Karpas-422 (cell line): ENCODE measurements at places on chromosomes 12 and 14.

GRCh38 chr14:63460680-63461369 lies 82.4 kb downstream of the PPP2R5E start:
- no peak for DNase-seq

GRCh38 chr14:101171650-101172049 lies 268.1 kb upstream of the RTL1 start:
- DNase-seq, result no peak

DNA sequence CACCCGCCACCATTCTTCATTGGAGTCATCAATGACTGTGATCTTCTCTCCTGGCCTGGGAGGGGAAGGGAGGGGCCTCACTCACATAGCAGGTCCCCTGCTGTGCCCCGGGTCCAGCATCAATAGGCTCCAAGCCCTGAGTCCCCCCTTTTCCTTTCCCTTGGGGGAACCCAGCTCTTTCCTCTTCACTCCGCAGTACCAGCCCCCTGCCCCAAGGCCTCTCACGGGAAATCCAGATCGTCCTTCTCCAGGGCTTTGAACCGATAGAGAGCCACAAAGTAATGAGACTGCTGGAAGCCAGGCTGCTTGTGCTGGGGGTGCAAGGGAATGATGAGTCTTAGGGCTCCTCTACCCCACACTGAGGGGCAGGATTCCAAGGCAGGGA lies 6.7 kb downstream of the STAC3 start:
- DNase-seq, result no peak

- no peak for DNase-seq
These were observed 1267.6 kb downstream of the SLC16A7 start for GRCh38 chr12:60863421-60863820.

- no peak for DNase-seq
These were observed 38.1 kb upstream of the CAPRIN2 start for GRCh38 chr12:30792648-30793499.

- DNase-seq, result no peak
These were observed 328.3 kb downstream of the TMEM121 start for GRCh38 chr14:105854600-105855245.

GRCh38 chr14:38502239-38502638 lies 246.3 kb upstream of the CLEC14A start:
- DNase-seq, result no peak

- no peak for DNase-seq
These were observed 74.3 kb upstream of the SLC24A4 start for GRCh38 chr14:92248696-92249095.

- DNase-seq, result no peak
These were observed 26.2 kb upstream of the MANSC4 start for GRCh38 chr12:27806259-27806658.

DNA sequence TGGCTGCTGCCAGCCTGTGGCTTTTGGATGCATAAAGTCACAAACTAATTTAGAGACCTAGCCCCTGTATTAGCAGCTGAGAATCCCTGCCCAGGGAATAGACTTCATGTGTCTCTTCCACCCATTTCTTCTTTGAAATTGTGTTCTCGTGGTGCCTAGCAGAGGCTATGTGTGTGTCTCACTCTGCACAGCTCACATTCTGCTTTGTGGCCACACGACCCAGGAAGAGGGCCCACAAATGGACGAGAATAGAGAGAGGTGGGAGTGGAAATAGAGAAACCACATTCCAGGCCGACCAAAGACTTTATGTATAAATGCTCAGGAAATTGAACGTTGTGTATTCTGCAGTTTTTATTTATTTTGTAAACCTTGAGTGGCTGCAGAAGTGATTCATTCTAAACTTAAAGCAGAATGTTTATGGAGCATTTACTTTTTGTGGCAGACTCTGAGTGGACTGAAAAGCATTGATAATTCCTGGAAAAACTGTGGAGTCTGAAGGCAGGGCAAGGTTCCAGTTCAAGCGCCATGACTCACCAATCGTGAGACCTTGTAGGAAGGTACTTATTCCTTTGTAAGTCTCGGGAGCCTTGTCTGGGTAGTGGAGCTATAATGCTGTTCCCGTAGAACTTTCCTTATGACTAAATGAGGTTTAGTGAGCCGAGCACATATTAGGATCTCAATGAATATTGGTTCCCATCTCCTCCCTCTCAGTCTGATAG lies 9.1 kb downstream of the B4GALNT3 start:
- DNase-seq, result no peak

DNA sequence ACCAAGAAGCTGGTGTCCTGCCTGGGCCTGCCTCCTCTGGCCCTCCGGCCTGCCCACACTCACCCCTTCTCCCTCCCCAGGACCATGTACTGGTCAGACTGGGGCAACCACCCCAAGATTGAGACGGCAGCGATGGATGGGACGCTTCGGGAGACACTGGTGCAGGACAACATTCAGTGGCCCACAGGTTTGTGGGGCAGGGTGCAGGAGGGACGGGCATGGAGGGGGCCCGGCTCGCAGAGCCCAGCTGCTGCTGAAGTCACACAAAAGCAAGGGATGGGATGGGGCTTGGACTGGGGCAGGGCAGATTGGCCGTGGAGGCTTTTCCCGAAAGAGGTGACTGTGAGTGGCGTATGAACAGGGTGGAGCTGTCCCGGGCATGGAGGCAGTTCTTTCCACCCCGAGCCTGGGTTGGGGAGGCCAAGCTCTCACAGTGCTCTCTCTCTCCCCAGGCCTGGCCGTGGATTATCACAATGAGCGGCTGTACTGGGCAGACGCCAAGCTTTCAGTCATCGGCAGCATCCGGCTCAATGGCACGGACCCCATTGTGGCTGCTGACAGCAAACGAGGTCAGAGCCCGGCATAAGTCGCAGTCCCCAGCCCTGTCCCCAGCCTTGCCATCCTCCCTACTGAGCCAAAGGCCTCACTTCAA lies 7.8 kb upstream of the NXPH4 start:
- no peak for DNase-seq

GRCh38 chr14:31842899-31843298 lies 234.2 kb upstream of the ARHGAP5 start:
- no peak for DNase-seq

GRCh38 chr12:89976866-89977265 lies 268.2 kb upstream of the ATP2B1 start:
- no peak for DNase-seq

DNA sequence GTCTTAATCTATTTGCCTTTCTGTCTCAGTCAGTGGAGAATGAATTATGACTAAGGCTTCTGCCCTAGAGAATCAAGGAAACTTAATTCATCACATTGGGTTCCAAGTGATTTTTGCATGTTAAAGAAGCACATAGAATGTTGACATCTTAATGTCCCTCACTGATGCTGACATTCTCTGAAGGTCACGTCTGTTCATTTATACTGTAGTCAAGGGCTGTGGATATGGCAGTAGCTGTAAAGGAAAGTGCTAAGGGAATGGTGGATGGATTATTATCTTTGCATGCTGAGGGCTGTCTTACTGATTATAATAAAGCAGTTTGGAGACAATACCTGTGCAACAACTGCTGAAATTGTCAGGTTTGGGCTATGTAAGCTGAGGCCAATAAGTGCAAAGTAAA lies 161.2 kb downstream of the PLCZ1 start:
- DNase-seq, result no peak

DNA sequence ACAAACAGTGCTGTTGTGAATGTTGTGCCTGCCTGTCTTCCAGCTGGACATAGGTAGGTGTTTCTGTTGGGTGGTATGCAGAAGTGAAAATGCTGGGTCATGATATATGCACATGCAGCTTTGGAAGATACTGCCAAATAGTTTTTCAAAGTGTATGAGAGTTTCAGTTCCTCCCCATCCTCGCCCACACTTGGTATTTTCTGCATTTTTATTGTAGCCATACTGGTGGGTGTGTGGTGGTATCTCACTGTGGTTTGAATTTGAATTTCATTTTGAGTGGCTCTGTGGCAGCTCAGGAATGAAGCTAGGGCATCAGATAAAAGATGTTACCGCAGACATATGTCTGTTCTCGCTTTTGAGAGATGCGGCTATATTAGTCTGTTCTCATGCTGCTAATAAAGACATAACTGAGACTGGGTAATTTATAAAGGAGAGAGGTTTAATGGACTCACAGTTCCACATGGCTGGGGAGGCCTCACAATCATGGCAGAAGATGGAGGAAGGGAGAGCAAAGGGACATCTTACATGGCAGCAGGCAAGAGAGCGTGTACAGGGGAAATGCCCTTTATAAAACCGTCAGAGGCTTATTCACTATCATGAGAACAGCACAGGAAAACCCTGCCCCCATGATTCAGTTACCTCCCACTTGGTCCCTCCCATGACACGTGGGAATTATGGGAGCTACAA lies 183.1 kb downstream of the CAND1 start:
- peak; percentile 84 for DNase-seq

- DNase-seq, result peak; percentile 53
These were observed 122.0 kb downstream of the KCNC2 start for GRCh38 chr12:75087654-75088053.

DNA sequence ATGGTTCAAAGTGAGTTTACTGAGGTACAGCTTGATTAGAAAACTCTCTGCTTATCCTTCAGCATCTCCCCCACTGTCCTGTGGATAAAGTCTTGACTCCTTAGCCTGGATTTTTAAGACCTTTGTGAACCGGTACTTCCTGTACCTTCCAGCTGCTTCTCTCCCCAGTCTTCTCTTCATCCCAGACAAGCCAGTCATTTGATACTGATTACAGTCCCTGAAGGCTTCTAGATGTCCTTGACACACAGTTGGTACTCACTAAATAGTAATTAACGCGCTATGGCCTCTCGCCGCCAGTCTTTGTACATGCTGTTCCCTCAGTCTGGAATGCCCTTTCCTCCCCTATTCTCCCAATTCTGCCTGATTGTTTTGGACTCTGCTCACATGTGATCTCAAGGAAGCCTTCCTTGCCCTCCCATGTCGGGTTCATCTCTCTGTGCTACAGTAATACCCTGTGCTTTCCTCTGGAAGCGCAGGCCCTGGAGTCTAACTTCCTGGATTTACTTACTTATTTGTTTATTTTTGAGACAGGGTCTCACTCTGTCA lies 50.6 kb upstream of the PTGR2 start:
- DNase-seq, result peak; percentile 39

DNA sequence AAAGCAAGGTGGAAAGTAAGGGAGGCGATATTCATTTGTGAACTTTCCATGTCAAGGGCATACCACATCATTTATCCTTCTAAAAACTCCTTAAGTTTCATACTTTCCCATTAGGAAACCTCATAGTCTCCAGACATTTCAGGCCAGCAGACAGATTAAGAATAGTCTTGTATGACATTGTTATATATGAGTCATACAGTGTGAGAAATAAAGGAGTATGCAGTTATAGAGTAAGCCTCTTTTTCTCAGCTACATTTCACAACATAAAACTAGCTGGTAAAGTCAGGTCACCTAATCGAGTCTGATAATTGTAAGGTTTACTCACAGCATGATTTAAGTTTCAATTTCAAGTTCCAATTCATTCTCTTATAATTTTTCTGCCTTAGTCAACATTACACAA lies 164.3 kb downstream of the GRIP1 start:
- peak; percentile 25 for DNase-seq

DNA sequence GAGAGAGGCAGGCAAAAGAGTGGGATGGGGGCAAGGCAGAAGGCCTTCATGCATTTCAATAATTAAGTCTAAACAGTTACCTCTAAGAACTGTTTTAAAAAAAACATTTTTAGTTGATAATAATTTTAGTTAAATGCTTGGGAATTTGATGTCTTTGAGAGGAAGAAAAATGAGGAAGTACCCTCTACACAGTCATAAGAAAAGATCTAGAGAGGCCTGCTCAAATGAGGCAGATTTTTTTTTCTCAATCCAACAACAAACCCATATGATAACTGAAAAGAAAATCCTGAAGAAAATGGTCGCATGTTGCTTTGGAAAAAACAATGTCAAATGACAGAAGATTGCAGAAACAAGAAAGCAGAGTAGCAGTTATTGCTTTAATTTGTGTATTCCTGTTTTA lies 25.6 kb downstream of the SINHCAF start:
- no peak for DNase-seq

DNA sequence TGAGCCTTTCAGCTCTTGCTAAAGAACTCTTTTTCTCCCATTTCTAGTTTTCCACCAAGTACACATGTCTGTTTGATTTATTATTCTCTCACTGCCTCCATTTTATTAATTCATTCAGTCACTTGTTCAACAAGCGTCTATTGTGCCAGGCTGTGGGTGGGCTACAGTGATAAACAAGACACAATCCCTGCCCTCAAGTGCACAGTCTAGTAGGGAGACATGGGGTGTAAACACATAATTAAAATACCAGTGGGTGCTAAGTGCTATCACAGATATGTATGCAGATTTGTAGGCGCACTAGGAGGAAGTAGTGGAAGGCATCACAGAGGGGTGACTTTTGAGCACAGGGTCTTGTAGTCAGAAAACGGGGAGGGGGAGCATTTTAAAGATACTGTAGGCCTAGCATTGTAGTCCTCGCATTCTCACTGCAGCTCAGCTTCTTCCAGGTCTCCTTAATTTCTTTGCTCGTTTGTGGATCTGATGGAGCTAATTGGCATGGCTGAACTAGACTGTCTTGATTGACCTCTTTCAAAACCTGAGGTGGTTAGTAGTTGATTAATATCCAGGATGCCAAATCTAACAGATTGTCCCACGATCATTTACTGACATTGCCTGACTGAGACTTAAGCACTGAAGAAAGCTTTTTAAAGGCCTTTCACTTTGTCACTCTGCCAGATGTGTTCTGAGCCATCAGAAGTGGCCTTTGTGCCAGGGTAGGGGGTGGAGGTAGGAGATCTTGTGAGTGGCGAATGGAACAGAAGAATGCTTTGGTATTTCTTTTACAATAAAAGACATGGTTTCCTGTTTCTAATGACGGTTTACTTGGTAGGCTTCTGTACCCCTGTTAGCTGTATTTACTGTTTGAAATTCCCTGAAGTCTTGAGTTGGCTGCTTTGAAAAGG lies 116.9 kb downstream of the DIP2B start:
- DNase-seq, result no peak

GRCh38 chr14:51897791-51898355 lies 37.5 kb downstream of the GNG2 start:
- DNase-seq, result no peak

DNA sequence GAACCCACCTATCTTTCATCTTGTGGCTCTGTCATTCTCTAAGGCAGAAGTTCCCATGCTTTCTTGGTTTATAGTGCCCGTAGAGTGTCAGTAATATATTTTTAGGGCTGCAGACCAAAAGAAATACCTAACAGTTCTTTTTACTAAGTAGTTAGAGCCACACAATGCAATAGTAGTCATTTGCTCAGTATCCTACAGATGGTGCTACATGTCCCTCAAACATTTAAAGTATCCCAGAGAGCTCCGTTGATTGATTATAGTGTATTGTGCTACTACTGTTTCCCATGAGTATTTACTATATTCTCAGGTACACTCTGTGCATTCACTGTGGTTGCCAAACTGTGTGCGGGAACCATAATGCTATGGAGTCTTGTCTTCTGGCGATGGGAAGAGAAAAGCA lies 4.7 kb upstream of the PLBD1 start:
- DNase-seq, result peak; percentile 76

DNA sequence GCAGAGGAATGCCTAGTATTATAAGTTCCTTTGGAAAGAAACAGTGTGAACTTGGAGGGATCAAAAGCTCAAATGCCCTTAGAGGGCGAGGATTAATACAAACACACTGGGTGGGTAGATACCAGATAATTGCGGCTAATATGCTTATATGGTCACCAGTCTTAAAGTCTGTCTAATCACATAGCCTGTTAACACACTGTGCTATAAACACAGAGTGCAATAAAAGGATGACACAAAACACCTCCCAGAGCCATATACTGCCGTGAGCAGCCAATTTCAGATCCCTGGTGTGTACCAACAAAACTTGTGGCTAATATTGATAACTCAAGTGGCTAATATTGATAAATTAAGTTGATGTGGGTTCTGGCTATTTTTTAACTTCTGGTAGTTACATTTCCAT lies 1.7 kb upstream of the IL26 start:
- no peak for DNase-seq

GRCh38 chr12:100824476-100824875 lies 29.9 kb downstream of the ANO4 start:
- no peak for DNase-seq
